ENCODE measurements at places on chromosomes 6 and 20.

DNA sequence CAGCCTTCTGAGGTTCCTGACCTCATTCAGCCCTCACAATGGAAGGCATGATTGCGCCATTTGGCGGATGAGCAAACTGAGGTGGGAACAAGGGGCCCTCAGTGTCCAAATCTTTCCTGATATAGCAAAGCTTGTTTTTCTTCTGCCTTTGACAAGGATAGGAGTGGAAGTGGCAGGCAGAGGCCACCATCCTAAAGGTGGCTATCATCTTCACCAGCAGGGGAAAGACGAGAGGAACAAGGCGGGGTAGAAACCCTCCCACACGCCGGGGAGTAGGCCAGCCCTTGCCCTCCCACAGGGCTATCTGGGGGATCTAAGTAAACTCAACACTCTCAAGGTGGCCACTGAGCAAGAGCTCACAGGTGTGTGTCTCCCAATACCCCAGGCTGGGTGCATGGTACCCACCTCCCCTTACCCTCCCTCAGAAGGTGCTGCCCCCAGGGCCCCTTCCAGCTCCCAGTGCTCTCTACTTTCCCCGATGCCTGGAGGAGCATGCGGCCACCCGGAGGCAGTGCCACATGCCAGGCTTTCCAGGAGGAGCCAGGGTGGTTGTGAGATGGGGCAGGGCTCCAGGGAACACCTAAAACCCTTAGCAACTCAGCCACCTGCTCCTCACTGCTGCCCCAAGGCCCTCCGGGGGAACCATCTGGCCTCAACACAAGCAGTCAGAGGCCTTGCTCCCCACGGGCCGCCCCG lies 11.2 kb downstream of the SPDEF start:
- no peak for DNase-seq

DNA sequence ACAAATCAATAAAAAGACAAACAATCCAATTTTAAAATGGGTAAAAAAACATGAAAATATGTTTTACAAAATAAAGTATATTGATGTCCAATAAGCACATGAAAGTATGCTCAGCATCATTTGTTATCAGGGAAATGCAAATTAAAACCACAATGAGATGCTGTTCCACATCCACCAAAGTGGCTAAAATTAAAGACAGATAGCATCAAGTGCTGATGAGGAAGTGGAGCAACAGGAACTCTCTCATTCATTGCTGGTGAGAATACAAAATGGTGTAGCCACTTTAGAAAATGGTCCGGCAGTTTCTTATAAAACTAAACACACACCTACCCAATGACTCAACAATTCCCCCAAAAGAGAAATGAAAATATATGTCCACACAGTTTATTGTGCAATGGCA lies 42.3 kb upstream of the CST7 start:
- DNase-seq = no peak

- DNase-seq = no peak
Observed at GRCh38 chr20:12956303-12956702, 52.5 kb upstream of the SPTLC3 start.

DNA sequence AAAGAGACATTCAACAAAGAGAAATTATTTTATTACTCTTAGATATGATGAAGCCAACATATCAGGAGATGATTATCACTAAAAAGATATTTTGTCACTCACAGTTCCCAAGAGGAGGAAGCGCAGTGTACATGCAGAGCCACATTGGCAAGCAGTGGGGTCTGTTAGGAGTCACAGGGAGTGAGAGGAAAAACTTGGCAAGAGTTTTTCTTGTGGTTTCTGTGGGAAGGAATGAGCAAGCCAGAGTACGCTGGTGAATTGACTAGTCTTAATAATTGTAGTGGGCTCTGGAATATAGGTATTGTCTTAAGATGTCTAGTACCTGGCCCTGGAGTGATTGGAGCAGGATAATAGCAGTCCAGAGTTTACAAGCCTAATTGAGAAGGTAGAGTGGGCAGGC lies 1095.2 kb downstream of the GRIK2 start:
- DNase-seq = no peak

DNA sequence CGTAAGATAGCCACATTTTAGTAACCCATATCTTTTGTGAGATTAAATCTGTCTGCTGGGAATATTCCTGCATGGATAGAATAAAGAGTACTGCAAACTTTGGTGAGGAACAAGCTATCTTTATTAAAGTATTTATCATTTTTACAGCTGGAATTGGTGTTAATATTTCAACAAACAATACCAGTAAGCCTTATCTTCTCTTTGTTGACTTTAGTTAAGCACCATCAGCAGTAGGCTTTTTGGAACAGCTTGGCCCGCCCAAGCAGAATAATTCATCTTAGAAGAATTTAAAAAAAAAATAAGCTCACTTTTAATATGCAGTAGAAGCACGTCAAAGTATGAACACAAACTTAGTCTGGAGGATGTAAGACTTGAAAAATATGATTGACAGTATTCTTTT lies 917.8 kb upstream of the ADGRB3 start:
- DNase-seq = peak; percentile 9

- DNase-seq = no peak
Observed at GRCh38 chr6:77019081-77019480, 444.2 kb downstream of the HTR1B start.

DNA sequence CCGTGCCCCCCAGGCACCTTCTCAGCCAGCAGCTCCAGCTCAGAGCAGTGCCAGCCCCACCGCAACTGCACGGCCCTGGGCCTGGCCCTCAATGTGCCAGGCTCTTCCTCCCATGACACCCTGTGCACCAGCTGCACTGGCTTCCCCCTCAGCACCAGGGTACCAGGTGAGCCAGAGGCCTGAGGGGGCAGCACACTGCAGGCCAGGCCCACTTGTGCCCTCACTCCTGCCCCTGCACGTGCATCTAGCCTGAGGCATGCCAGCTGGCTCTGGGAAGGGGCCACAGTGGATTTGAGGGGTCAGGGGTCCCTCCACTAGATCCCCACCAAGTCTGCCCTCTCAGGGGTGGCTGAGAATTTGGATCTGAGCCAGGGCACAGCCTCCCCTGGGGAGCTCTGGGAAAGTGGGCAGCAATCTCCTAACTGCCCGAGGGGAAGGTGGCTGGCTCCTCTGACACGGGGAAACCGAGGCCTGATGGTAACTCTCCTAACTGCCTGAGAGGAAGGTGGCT lies 960 bp downstream of the TNFRSF6B start:
- no peak for DNase-seq

DNA sequence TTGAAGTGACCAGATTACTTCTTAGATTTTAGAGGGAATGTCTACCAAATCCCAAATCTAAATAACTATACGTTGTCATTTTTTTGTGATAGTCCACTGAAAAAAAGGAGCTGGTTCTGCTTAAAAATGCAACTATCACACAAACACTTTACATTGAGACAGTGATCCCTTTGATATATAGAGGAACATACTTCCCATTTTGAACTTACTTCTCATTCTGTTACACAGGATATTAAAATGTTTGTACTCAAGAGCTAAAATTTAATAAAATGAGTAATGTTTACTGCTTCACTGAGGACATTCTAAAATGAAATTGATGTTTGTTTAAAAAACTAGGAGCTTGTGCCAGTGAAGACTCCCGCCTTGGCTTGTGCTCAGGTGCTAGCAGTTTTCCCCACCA lies 174.1 kb downstream of the CARMIL1 start:
- DNase-seq = no peak

DNA sequence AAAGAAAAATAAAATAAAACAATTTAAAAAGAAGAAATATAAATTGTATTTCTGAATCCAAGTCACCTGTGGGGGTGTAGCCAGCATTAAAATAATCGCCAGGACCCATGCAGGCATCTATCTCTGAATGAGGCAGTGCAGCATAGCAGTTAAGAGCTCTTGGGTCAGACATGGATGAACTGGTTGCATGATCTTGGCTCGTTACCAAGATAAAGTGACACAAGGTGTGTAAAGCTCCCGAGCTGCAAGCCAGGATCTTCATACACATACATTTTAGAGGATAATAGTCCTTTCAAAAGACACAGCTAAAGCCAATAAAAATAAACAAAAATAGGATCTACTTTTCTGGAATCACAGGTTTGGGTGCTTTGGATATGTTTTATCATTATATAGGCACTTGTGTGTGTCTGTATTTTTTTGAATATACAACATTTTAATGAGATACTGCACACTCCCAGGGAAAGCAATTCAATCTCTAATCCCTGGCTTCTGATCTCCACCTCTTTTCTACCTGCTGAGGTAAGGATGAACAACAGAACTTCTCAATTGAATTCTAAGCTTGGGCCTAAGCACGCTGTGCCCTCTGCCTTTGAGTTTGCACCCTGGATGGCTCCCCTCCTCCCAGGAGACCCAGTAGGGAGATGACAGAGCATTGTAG lies 8.9 kb downstream of the TRIM10 start:
- DNase-seq = no peak

DNA sequence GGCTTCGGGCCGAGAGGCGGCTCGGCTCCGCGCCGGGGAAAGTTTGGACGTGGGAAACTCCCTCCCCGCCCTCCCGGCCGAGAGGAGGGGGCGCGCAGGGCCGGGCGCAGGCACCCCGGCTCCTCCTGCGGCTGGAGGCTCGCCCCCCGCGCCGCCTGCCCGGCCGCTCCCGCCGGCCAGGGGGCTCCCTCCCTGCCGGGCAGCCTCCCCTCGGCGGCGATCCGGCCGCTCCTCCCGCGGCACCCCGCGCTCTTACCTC lies 370 bp downstream of the CDH22 start:
- no peak for DNase-seq

DNA sequence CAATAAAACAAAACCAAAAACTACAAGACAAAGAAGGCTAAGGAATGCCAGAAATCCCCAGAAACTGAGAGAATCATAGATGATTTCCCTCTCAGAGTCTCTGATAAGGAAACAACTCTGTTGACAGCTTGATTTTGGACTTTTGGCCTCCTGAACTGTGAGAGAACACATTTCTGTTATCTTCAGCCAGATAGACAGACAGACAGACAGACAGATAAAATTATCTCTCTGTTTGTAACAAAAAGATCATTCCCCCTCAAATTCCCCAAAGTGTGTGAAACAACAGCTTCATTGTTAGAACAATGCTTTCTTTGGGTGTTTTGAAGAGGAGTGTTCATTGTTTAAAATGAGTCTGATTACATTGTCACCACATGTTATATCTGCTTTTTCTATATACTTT lies 148.2 kb downstream of the BCKDHB start:
- DNase-seq = no peak

- no peak for DNase-seq
Observed at GRCh38 chr6:111173341-111173740, 86.0 kb downstream of the SLC16A10 start.

DNA sequence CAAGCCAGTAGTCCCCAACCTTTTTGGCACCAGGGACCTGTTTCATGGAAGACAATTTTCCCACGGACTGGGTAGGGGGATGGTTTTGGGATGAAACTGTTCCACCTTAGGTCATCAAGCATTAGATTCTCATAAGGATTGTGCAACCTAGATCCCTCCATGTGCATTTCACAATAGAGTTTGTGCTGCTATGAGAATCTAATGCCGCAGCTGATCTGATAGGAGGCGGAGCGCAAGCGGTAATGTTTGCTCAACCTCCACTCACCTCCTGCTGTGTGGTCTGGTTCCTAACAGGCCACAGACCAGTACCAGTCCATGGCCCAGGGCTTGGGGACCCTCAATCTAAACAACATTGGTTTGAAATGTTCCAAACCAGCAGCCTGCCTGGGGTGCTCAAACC lies 137.0 kb upstream of the STXBP5 start:
- no peak for DNase-seq

DNA sequence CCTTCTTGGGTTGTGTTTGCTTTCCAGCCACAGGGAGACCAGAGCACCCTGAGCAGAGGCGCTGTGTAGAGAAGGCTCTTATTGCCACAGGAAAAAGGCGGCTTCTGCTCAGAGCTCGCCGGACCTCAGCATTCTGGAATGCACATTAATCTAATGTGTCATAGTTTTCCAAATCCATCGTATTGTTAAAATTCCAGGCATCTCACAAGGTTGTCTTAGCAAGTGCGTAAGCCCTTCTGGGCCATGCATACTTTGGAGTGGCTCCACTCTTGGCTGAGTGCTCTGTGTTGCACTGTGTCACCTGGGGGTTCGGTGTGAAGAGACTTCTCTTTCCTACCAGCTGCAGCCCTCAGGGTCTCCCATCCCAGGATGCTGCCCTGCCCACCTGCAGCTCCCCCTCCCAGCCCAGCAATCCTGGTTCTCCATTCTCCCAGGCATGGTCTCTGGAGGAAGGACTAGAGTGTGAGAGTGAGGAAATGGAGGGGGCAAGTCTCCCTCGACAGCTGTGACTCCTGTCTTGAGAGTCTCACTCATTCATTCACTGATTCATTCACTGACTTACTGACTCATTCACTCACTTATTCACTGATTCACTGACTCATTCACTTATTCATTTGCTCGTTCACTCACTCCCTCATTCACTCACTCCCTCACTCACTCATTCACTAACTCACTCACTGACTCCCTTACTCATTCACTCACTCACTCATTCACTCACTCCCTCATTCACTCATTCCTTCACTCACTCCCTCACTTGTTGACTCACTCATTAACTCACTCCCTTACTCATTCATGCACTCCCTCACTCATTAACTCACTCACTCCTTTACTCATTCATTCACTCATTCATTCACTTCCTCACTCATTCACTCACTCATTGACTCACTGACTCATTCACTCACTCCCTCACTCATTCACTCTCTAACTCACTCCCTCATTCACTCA lies 83.7 kb upstream of the MPC1 start:
- DNase-seq = peak; percentile 26

DNA sequence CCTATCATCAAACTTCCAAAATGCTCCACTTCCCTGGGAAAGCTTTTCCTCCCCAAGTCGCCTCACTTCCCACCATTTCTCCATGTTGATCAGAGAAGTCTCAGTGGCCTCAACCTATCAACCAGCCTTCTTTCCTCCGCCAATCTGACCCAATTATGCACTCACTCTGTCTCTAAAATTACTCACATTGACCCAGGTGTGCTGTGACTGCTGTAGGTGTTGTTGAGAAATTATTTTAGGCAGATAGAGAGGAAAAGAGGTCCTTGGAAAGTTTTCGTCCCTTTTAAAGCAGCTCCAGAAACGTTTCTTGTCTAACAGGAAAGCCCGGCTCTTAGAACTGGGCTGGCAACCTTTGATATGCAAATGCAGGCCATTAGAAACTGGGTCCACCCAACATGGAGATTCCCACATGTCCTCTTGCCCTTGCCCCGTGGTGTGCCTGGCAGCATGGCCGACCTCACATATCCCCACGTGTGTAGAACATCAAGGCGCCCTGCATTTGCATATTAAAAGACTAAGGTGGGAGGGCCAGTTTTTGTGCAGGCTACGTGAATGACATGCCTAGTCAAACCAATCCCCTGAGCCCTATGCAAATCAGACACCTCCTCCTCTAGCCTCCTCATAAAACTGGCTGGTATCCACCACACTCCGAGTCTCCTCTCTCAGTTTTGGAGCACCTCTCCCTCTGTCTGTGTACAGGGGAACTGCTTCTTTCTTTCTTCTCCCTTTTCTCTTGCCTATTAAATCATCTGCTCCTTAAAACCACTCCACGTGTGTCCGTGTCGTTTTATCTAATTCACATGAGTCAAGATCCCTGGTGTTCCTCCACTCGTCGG lies 12.9 kb downstream of the IPCEF1 start:
- peak; percentile 69 for DNase-seq
